Sciatic nerve (tissue), 2 donors: ENCODE measurements at places on chromosomes 7 and 10.

GRCh38 chr7:95886501-95887090 is 114.2 kb downstream of the DYNC1I1 start:
- DNase-seq = no peak

GRCh38 chr7:47688311-47689100 is 106.6 kb upstream of the TNS3 start:
- DNase-seq = no peak

DNA sequence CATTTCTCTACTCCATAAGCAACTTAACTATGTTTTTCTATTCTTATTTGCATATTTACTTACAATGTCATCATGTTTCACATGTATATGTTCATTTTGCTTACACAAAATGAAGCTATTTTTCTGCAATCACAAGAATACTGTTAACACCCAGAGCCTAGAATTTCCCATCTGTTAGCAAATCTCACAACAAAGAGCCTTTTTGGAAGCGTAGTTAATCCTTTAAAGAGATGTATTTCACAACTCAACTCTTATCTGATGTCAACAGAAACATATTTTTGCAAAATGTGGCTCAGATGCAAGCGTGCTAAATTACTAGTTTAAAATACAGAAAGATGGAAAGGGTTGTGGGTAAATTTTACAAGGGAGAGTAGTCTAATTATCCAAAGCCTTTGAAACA is 110.6 kb upstream of the COL1A2 start:
- DNase-seq = no peak

GRCh38 chr7:54426406-54426805 is 115.8 kb upstream of the VSTM2A start:
- DNase-seq = no peak

- peak; percentile 76 for DNase-seq
These were observed 177.6 kb downstream of the PRKAG2 start for GRCh38 chr7:151699147-151699927.

GRCh38 chr10:7810443-7810842 is 7.9 kb upstream of the TAF3 start:
- no peak for DNase-seq

GRCh38 chr10:7587168-7587864 is 79.5 kb downstream of the ITIH5 start:
- no peak for DNase-seq

DNA sequence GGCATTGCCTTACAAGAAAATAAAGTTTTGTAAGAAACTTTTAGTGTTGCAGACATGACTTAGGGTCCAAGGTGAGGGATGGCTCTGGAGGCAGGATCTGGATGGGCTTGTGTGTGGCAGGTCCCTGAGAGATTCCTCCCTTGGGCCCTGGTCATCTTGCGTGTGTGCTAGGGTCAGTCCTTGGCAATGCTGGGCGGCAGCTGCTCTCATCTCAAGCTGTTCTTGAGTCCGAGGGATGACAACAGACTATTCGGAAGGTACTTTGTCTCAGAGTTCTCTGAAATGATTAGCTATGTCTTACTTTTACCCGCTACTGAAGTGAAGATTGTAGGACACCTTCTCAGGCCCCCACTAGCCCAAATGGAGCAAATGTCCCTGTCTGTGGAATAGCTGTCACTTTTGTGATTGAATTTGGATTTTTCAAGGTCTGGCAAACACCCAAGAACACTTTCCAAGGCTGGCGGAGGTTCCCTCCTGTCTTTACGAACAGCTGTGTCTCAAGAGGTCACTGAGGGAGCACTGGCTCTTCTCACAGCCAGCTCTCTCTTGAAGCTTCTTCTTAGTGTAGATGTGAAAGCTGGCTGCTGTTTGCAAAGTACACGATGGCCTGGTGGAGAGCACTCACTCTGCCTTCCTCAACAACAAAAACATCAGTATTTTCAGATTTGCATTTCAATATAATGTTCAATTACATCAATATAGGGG is 253.6 kb downstream of the STK31 start:
- DNase-seq = no peak

GRCh38 chr7:49926720-49927119 is 153.3 kb downstream of the VWC2 start:
- no peak for DNase-seq

DNA sequence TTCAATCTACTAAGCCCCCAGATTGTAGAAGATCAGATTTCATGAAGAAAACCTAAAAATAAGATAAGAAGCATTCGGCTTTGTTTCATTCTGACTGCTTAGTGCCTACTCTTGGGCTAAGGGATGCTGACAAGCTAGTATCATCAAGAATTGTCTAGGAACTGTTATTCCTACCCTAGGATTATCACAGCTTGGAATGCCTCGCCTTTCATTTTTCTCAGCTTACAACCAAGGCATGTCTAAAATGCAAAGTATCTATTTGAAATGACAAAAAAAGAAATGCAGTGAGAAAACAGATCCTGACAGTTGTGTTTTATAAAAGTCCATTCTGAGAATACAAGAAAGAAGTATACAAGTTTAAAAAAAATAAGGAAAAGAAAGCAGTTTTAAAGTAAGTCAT is 441.0 kb downstream of the KCNMA1 start:
- no peak for DNase-seq

GRCh38 chr10:130541090-130541489 is 404.9 kb downstream of the GLRX3 start:
- DNase-seq = no peak

- peak; percentile 44 for DNase-seq
These were observed 34.2 kb downstream of the PDGFA start for GRCh38 chr7:485188-486081.

- no peak for DNase-seq
These were observed 769.7 kb downstream of the TNS3 start for GRCh38 chr7:46812101-46812675.

GRCh38 chr10:106978756-106979155 is 185.8 kb downstream of the SORCS1 start:
- no peak for DNase-seq

DNA sequence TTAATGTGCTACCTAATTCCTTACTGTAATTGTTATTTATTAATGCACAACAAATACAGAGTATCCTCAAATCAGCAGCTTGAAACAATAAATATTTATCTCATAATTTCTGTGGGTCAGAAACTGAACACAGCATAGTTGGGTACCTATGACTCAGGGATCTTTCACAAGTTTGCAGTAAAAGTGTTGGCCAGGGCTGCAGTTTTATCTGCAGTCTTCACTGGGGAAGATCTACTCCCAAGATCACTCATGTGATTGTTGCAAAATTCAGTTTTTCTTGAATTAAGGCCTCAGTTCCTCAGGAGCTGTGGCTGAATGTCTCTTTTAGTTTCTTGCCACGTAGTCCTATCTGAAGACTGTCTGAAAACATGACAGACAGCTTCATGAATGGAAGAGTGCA is 237.8 kb downstream of the ZWINT start:
- DNase-seq = no peak

- DNase-seq = peak; percentile 77
These were observed 7.5 kb upstream of the RBP3 start for GRCh38 chr10:47340608-47341170.

DNA sequence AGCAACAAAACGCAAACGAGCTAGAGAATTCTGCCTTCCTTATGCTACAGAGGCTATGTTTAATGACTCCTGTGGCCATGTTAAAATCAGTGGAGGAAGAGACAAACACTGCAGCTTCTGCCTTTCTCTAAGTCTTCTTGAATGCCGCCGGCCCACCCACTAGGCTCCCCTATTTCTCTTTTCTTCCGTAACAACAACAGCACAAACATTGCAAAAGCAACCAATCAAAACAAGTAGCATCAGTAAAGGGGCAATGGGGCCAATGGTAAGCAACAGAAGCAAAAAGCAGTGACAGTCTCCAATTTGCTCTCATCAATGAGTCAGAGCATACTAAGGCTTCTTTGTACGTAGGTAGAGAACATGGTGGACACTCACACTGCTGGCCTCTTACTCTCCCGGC is 26.8 kb downstream of the DNAJC1 start:
- no peak for DNase-seq

DNA sequence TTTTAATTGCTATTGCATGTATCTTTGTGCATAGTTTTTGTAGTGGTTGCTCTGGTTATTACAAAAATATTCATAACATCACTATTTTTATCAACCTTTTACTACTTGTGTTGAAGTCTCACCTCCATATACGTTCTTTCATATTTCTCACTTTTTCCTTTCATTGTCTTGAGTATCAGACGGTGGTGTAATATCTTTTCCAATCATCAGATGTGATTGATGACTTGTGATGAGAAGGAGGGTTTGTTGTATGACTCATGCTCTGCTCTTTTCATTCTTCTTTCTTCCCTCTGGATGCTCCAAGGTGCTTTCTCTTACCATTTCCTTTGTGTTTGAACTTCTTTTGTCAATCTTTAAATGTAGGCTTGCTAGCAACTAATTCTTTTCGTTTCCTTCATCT is 310.2 kb downstream of the TNS3 start:
- DNase-seq = no peak

GRCh38 chr7:11434366-11434765 is 397.6 kb downstream of the THSD7A start:
- no peak for DNase-seq

- DNase-seq = no peak
These were observed 59.4 kb upstream of the FRMD4A start for GRCh38 chr10:14389981-14390590.

- no peak for DNase-seq
These were observed 183.4 kb downstream of the ADARB2 start for GRCh38 chr10:1553951-1554350.

- DNase-seq = no peak
These were observed 434.6 kb downstream of the PAXIP1 start for GRCh38 chr7:154568346-154568745.

GRCh38 chr7:145175366-145175765 is 339.5 kb upstream of the TPK1 start:
- no peak for DNase-seq

DNA sequence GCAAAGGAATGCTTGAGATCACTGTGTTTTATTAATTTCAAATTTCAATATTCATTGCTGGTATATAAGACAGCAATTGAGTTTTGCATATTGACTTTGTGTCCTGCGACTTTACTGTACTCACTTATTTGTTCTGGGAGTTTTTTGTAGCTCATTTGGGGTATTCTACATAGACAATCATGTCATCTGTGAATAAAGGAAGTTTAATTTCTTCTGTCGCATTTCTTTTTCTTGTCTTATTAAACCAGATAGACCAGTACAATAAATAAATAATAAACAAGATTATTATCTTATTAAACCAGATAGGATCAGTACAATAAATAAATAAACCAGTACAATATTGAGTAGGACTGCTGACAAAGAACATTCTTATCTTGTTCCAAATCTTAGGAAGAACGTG is 448.2 kb downstream of the RPS24 start:
- DNase-seq = no peak

- no peak for DNase-seq
These were observed 36.9 kb upstream of the KDM7A start for GRCh38 chr7:140213684-140214074.

DNA sequence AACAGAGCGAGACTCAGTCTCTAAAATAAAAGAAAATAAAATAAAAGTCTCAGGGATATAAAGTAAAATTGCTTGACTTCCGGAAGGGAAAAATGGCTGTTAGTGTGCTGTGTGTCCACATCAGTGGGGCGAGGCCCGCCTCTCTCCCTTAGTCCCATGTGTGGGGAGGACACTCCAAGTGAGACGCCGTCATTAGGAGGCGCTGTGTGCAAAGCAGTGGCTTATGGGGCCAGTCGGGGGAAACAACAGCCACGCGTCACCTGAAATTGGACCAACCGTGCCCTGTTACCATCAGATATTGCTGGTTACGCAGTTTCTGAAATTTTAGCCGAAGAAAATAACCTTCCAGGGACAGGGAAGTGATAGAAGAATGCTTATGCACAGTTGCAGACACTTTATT is 15.8 kb downstream of the SFXN4 start:
- no peak for DNase-seq

- no peak for DNase-seq
These were observed 430.7 kb downstream of the PARD3 start for GRCh38 chr10:34384372-34384771.

GRCh38 chr10:3807928-3808496 is 23.0 kb upstream of the KLF6 start:
- no peak for DNase-seq

DNA sequence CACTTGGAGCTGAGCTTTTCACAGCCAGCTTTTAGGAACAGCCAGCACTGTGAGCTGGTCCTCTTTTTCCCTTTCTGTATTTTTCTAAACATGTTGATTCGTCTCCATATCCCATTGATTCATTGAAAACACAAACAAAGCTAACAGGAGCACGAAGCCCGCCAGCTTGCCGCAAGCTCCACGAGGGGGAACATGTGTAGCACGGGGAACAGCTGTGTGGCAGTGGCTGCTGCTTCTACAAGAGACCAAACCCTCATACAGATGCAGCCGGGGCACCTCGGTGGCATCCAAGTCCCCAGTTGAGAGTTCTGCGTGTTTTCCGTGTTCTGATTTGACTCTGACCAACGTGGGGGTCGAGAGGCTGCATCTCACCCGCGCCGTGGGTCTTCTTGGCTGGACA is 80.8 kb upstream of the SH2B2 start:
- no peak for DNase-seq

DNA sequence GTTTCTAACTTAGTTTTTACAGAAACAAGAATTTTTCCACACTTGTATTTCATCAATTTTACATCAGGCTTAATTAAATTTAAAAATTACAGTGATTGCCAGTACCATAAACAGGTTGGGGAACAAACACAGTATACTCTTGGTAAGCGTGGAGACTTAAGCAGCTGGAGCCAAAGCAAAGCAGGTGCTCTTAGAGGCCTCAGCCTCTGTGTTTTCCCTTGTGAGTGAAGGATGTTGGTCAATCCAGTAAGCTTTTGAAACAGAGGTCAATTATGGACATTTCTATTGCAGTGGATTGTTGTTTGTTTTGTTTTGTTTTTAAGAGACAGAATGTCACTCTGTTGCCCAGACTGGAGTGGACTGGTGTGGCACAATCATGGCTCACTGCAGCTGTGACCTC is 100.6 kb upstream of the CELF2 start:
- no peak for DNase-seq

GRCh38 chr7:99500637-99501009 is 542 bp upstream of the ZNF394 start:
- DNase-seq = no peak

DNA sequence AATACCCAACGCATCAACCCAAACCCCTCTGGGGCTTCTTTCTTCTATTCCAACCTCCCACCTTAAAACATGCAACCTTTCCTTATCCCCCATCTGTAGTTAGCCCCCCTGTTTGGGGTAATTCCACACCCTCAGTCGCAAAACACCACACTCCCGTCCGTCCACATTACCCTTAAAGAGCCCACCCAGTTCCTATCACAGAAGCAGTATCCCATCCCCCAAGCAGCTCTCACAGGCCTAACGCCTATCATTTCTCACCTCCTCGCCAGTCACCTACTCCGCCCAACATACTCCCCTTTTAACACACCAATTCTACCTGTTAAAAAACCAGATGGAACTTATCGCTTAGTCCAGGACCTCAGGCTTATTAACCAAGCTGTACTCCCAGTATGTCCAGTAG is 63.7 kb downstream of the LRRC17 start:
- no peak for DNase-seq

- DNase-seq = no peak
These were observed 34.1 kb upstream of the RTKN2 start for GRCh38 chr10:62302760-62303159.

GRCh38 chr7:25839084-25839769 is 312.8 kb upstream of the NFE2L3 start:
- no peak for DNase-seq

- DNase-seq = no peak
These were observed 492.7 kb downstream of the DNAJB6 start for GRCh38 chr7:157829491-157829890.

GRCh38 chr10:32156031-32156495 is 99.8 kb upstream of the KIF5B start:
- DNase-seq = no peak
